ENCODE measurements at places on chromosomes 5 and 9. TPM values are rescaled to one million over a fixed set of nuclear protein-coding genes. Genes with fewer than 3 reads are reported as not detected.
A peak's percentile ranks its signal among the peaks of the same experiment; 100 is the strongest.

The MYMK gene
- polyA plus RNA-seq, result 0.37 TPM

The FOXD4L5 gene
- 0.27 TPM for polyA plus RNA-seq

The CCL21 gene
- 18.3 TPM for polyA plus RNA-seq

DNA sequence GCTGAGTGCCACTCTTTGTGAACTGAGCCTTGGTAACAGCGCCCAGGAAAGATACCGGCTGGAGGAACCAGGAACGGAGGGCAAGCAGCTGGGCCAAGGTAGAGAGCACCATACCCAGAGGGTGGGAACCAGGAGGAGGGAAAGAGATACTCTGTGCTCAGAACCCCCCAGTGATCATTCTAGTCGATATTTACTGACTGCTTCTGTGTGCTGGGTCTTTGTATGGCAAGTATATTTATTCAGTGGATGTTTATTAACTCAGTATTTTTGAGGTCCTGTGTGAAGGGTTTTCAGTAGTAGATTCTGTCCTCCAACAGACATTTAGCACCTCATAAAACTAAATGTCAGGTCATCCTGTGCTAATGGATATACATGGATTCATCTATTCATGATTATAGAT lies 62.3 kb upstream of the RARS1 start:
- no peak for DNase-seq

DNA sequence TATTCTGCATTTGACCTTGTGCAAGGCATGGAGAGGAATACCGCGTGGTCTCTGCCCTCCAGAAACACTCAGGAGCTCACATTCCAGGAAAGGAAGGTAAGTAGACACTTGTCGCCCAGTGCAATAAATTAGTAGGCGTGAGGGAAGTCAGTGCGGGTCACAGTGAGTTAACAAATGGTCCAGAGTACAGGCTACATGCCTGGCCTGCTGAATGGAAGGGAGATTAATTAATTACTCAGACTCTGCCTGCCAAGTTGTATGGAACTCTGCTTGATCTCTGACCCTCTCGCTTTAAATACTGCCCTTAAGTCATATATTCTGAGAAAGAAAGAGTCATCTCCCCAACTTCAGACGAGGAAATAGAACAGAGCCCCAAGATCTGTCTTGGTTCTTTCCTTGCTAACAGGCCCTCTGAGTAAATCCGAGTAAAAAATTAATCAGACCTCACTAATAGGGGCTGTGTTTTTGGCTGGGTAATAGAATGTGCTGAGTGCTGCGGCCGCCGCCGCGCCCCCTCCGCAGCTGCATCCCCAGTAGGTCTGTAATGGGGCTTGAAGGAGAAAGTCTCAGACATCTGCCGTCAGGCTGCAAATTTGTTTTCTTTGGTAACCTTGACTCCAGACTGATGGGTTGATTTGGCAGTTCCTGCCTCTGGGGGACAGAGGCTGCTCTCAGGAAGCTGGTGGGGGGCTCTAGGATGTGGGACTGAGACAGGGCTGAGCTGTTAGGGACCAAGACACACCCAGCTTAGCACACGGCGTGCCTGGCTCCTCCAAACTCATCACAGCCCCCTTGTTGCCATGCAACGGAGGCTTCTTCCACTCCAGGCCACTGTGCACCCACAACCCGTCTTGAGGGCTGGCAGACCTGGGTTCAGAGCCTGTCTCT lies 144.4 kb downstream of the NSG2 start:
- DNase-seq, result peak; percentile 52

GRCh38 chr5:53303105-53303504 lies 177.3 kb upstream of the FST start:
- DNase-seq, result no peak

DNA sequence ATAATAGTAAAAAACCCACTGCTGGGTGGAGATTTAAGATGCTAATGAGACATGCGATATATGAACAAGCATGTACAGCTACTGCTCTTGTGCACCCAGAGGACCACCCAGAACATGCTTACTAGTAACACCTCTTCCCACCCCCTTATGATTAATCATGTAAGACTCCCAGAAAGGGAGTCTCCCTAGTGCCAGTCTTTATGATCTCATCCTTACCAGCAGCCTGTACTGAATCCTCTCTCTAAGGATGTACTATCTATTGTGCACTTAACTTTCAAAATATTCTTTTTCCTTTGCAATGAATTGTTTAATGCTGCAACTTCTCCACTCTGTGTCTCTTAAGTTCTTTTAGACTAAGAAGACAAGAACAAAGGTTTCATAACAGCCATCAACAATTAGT lies 9.1 kb upstream of the MAT2B start:
- no peak for DNase-seq

DNA sequence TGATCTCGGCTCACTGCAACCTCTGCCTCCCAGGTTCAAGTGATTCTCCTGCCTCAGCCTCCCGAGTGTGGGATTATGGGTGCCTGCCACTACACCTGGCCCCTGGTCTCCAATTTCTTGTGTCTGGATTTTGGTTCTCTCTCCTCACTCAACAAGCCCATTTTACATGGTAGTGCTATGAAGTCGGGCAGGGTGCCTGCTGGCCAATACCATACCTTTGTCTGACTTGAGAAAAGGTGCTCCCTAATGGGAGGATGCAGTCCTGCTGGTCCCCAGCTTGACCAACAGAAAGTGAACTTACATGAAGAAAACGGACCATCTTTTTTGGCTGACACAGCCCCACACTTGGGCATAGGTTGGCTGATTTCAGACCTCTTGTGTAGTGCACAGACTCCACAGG lies 21.6 kb upstream of the PTGS1 start:
- DNase-seq, result no peak

GRCh38 chr5:68315679-68316271 lies 100.2 kb downstream of the PIK3R1 start:
- no peak for DNase-seq

DNA sequence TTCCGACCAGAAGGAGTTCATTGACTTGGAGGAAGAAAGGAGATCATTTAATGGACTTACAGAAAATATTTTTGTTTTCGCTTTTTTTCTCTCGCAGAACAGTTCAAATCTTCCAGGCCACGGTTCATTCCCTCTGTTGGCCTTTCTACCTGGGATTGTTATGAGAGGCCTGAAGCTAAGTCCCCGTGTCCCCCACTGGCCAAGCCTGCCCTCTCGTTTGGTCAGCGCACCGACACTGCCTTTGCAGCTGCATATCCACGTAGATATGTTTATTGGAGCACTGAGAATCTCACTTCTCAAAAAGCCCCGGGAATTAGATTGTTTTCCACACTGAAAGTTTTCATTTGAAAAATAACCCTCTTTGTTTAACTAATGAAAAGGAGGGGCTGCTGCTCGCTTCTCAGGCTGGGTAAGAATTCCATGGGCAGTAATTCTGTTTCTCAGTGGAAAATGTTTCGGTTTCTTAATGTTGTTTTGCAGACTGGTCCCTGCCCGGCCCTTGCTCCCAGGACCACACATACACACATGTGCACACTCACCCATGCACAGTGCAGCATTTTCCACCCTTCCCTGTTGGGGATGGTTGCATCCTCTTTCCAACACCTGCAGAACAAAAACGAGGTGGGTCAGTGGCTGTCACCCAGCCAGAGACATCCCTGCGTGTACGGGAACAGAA lies 655.7 kb downstream of the BNC2 start:
- no peak for DNase-seq

- DNase-seq, result peak; percentile 70
Observed at GRCh38 chr5:92687821-92688722, 892.9 kb downstream of the NR2F1-AS1 start.

DNA sequence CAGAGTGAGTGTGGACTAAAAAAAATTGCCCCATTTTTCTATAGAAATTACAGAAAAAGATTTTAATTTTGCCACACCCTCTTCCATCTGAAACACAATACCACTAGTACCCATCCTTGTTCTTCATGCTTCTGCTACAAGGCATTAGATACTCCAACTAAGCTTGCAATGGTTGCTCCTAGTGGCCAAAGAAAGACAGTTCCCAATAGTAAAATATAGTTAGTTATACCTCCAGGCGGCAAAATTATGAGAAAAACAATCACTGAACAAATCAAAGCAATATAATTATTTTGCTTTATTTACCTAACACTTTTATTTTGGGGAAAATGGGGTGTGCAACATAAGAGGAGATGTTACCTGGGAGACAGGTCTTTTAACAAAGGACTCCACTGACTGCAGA lies 101.2 kb downstream of the RAPGEF6 start:
- no peak for DNase-seq

Data from left kidney (tissue), 8 donors.